Activated B cell treated with CpG ODN at 0.5 μM for 24 hours (primary cell): ENCODE measurements at places on chromosomes 6 and 20. TPM values are rescaled to one million over a fixed set of nuclear protein-coding genes. Genes with fewer than 3 reads are reported as not detected.

DNA sequence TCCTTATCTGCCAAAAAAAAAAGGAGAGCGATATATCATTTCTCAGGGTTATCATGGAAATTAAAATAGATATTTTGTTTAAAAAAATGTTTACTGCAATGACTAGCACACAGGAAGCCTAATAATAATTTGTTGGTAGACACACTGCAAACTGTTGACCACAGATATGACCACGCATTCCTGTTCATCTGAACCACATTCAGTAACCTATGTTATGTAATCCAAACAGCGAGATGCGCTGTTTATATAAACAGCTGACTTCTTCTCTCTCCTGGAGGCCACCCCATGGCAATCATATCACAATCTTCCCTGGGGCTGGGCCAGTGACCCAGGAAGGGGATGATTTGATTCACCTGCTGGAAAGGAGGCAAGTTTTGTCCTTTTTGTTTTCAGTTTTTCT is 129.3 kb upstream of the UST start:
- DNase-seq: no peak

Gene PFDN6
- 82.8 and 95.1 TPM in 2 replicates for total RNA-seq

Gene LAMA2
- 0.07 and 0.27 TPM in 2 replicates for total RNA-seq

Gene PAK5
- not detected in 2 replicates for total RNA-seq

- no peak for DNase-seq
Measured at GRCh38 chr6:144955859-144956258, 670.7 kb downstream of the UTRN start.

DNA sequence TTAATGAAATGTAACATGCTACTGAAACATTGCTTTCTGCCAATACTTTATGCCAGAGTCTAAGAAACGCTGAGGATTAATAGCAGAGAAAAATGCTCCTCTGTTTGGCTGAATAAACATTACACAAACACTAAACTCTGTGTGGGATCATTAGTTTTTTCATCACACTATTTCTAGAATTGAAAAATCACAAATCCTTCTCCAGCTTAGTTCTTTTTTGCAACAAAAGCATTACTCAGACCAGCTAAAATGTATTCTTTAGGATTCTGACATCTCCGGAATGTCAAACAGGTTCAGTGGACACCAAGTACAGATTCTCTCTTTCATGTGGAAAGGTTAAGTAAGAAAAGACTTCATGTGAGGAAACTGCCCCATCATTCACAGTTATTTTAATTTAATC is 226.9 kb downstream of the SIM1 start:
- no peak for DNase-seq

Gene CDH4
- not detected in 2 replicates for total RNA-seq

Gene HDGFL1
- not detected in 2 replicates for total RNA-seq

DNA sequence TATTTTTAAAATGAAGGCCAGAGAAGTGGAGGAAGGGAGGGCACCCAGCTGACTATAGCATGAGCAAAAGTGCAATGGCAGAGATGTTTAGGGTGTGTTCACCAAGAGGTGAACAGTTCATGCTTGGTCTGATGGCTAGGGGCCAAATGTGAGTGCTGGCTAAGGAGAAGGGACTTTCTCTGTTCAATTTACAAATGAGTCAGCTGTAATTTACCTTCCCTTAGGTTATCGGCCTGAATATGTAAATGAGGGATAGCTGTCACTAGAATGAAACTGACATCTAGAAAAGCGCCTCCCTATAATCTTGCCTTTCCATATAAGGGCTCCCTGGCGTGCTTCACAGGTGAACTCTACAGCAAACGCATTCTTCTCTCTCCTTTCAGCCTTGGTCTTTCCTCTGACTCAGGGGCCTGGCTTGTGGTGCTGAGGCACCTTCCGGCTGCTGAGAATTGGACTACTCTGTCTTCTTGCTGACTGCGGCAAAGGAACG is 114.7 kb upstream of the BACH2 start:
- peak; percentile 23 for DNase-seq

DNA sequence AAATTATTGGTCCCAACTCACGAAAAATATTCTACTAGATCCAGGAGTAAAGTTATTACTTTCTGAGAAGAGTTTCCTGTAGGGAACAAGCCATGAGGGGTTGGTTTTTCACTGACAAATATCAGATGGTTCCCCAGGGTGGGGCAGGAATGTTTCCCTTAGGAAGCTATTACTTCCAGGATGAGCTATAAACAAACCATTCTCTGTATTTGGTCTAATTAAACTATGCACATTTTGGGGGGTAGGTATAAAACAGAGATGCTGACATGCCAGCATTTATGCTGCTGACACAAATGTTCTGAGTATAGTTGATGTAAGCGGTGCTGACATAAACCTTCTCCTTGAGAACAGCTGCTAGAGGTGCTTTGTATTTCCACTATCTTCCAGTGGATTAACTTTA is 54.2 kb downstream of the OGFRL1 start:
- no peak for DNase-seq

GRCh38 chr20:37571033-37571432 is 43.4 kb upstream of the BLCAP start:
- DNase-seq: no peak

Gene MICB
- total RNA-seq: 17.2 and 17.6 TPM in 2 replicates

Gene SLC17A9
- 45.0 and 47.6 TPM in 2 replicates for total RNA-seq

- DNase-seq: no peak
Measured at GRCh38 chr6:30836431-30836866, 47.9 kb upstream of the DDR1 start.

- peak; percentile 63 for DNase-seq
Measured at GRCh38 chr6:31403283-31404060, at the start of gene MICA. Gene MICA (plus strand): TSS chr6:31403595. CDS start chr6:31403633, 38 bp downstream.

Gene FKBP1C
- total RNA-seq: not detected in 2 replicates

Gene EFCAB8
- 0.71 TPM in 2 replicates for total RNA-seq

Gene DEFB125
- not detected in 2 replicates for total RNA-seq

DNA sequence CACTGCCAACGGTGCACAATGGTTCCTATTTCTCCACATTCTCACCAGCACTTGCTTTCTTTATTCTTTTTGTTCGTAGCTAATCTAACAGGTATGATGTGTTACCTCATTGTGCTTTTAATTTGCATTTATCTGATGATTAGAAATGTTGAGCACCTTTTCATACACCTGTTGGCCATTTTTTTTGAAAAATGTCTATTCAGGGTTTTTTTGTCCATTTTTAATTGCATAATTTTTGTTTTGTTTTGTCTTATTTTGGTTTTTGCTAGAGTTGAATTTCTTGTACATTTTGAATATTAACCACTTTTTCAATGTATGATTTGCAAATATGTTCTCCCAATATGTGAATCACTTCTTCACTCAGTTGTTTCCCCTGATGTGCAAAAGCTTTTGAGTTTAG is 150.6 kb downstream of the TENT5A start:
- no peak for DNase-seq

Gene ALDH5A1
- 15.9 and 17.5 TPM in 2 replicates for total RNA-seq

Gene CYP39A1
- total RNA-seq: not detected in 2 replicates

- no peak for DNase-seq
Measured at GRCh38 chr6:137937834-137938233, 70.8 kb downstream of the TNFAIP3 start.

- no peak for DNase-seq
Measured at GRCh38 chr6:115078555-115078954, 735.7 kb upstream of the HS3ST5 start.

Gene ARMH2
- total RNA-seq: 2.1 and 2.3 TPM in 2 replicates

Gene CCDC167
- 18.4 and 25.9 TPM in 2 replicates for total RNA-seq

Gene CNKSR3
- total RNA-seq: 0.20 TPM in 1 of 2 replicates, not detected in the other

Gene MRS2
- total RNA-seq: 21.8 and 24.3 TPM in 2 replicates

DNA sequence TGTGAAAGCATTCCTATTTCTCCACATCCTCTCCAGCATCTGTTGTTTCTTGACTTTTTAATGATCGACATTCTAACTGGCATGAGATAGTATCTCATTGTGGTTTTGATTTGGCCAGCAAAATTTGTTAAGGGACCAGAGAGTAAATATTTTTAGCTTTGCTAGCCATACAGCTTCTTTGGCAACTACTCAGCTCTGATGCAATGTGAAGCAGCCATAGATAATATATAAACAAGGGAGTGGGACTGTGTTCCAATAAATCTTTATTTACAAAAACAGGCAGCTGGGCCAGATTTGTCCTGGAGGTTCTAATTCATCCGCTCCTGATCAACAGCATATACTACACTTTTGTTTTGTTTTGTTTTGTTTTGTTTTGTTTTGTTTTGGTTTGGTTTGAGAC is 202.9 kb downstream of the ZNF217 start:
- no peak for DNase-seq

Gene GSTA5
- not detected in 2 replicates for total RNA-seq

Gene NKAIN4
- total RNA-seq: not detected in 2 replicates

DNA sequence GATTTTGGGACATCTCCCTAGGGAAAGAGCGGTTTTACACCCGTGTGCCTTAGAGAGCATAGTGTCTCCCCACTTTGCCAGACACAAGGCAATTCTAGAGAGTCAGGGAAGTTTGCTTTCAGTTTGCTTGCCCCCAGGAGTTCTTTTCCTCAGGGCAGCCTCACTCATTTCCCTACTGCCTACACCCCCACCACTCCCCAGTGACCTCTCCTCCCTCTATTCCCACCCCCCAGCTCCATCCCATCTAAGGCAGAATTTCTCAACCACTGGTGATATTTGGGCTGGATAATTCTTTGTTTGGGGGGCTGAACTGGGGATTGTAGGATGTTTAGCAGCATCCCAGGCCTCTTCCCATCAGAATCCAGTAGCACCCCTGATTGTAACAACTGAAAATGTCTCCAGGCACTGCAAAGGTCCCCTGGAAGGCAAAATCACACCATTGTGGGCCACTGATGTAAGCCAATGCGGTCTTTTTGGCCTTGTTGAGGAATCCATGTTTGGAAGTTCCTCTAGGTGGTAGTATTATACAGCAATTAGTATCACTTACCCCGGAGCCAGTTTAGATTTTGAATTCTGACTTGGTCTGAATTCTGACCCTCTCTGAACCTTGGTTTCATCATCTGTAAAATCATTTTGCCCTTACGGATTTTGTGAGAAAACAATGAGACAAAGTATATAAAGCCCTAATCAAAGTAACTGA is 1.3 kb downstream of the EPPIN start:
- no peak for DNase-seq

Gene CCDC28A
- total RNA-seq: 14.0 and 14.6 TPM in 2 replicates

Gene RNF144B
- 12.6 and 13.5 TPM in 2 replicates for total RNA-seq

DNA sequence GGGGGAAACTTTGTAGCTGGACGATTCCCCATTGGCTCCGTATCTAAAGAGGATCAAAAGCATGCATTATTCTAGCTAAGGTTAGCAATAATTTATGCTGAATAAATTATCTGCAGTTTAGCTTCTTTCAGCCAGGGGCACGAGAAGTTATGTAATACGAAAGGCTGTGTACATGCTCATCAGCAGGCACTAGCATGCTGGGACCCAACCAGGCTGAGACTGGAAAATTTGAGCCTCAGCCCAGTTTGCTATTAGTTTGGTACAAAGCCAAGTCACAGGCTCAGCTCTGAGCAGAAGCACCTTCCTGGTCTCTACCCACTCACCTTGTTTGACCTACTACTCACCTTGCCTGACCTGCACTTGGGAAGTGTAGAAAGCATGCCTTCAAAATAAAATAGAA is 328.1 kb upstream of the ARID1B start:
- no peak for DNase-seq

GRCh38 chr6:149750136-149750609 is 632 bp downstream of the PCMT1 start:
- no peak for DNase-seq

Gene DDR1
- 16.8 and 18.7 TPM in 2 replicates for total RNA-seq

Gene PRSS35
- not detected in 2 replicates for total RNA-seq

GRCh38 chr6:52544602-52545405 is 32.1 kb downstream of the TRAM2 start:
- no peak for DNase-seq

Gene ABRACL
- 63.5 and 63.8 TPM in 2 replicates for total RNA-seq

DNA sequence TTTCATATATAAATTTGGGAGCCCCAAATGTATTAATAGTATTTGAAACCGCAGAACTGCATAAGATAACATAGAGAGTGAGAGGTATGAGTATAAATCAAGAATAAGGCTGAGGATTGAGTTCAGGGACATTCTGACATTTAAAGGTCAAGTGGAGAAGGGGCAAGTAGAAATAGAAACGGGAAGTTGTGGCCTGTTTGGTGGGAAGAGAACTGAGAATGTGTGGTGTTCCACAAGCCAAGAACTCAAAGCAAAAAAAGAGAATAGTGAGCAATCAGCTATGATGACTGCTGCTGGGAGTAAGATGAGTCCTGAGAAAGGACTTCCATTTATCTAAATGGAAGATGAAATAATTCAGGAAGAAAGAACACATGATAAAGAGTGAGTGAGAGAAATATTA is 418.4 kb downstream of the CD109 start:
- no peak for DNase-seq

DNA sequence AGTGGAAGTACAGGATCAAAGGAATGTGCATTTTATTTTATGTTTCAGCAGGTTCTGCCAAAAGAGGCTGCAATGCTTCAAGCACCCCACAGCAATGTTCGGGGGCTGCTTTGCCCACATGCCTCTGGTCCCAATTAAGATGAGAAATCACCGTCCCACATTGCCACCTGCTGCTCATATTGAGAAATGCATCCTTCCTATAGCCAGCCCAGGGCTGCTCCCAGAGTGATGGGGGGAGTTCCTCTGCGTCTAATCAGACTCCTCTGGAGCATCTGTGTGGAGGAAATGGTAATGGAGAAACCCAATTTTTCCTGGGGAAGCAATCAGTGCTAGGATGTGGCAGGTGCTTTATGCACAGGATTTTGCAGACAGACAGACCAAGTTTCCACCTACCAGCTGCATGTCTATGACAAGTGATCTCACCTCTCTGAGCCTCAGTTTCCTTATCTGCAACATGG is 33.7 kb downstream of the PTGIS start:
- DNase-seq: no peak

DNA sequence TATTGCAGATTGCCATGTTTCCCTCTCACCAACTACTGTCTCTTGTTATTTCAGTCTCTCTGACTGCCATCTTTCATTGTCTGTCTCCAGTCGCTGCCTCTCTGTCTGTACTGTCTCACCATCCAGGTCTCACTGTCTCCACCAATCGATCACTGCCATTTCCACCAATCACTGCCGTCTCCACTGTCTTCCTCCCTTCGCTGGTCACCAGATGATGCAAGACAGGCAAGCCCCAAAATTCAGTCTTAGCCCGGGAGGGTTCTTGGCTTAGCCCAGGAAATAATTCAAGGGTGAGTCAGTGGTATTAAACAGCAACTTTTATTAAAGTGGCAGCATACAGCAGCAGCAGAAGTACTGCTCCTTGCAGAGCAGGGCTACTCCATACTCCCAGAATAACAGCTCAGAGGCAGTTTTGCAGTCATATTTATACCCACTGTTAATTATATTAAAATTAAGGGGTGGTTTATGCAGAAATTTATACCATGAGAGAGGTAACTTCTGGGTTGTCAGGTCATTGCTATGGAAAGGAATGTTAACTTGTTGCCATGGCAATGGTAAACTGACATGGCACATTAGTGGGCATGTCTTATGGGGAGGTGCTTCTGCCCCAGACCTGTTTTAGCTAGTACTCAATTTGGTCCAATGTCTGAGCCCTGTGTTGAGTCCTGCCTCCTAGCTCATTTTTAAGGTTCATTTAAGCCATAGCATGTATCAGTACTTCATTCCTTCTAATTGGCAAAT is 23.0 kb upstream of the ECHDC1 start:
- no peak for DNase-seq
